Stomach (tissue), 19 donors: ENCODE measurements at places on chromosomes 3 and 15.

- DNase-seq, result no peak
Measured at GRCh38 chr3:45489730-45490309, 101.4 kb downstream of the LARS2 start.

DNA sequence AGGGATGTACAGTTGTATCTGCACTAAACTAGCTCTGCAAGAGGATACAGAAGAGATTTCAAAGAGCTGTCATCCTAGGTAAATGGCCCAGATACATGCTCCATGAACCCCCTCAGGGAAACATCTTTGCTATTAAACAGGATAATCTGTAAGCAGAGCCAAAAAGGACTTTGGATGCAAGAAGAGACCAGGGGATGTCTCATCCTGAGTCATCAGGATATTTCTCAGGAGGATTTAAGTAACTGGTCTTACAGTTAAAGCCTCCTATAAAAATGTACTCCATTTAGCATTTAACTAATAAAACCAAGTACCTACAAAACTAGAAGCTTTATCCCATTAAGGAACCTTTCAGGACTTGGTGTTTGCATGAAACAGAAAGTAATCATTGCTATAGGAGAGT is 48.2 kb upstream of the PHLDB2 start:
- peak; percentile 13 for DNase-seq

- DNase-seq, result no peak
Measured at GRCh38 chr15:83538682-83539081, 91.5 kb downstream of the SH3GL3 start.

GRCh38 chr3:48107227-48107626 is 81.0 kb downstream of the CDC25A start:
- DNase-seq, result no peak

DNA sequence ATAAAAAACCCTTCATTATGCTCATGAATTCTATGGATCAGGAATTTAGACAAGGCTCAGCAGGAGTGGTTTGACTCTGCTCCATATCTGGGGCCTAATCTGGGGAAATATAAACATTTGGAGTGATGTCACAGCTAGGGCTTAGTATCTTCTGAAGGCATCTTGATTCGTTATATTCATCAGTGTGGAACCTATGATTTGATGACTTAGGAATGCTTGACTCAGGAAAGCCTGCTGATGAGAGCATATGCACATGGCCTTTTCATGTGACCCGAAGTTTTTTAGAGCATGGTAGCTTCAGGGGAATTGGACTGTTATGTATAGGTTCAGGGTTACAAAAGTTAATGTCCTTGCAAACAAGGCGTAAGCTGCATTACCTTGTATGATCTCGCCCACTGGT is 184.9 kb upstream of the LRRC3B start:
- DNase-seq, result no peak

DNA sequence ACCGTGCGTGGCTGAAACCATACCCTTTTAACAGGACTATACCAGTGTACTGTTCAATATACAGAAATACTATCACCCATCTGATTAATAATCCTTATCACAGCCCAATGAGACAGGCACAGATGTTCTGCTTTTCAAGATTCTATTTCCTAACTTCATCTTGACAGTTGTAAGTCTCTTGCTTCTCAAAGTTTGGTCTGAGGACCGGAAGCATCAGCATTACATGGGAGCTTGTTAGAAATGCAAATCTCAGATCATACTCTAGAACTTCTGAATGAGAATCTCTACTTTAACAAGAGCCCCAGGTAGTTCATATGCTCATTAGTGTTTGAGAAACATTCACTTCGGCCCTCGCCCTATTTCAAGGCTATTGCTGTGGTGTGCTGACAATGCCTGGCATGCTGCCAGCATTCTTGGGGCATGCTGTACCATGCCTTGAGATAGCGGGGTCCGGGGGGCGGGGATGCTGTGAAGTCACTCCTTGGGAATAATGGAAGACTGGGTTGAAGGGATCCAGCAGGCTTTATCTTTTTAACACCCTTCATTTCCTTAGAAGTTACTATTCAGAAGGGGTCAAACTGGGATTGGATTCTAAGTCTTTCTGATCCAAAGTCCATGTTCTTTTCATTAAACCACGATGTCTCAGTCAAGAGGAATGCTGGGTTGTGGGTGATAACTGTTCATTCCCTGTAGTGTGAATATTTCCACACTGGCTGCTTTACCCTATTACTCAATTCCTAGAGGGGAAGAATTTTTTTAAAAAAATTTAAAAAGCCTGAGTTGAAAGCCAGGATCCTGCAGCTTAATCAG is 194.7 kb downstream of the LPP start:
- DNase-seq, result peak; percentile 73

- no peak for DNase-seq
Measured at GRCh38 chr3:190197346-190197763, 76.7 kb upstream of the P3H2 start.

- DNase-seq, result no peak
Measured at GRCh38 chr3:169323578-169324451, 339.7 kb downstream of the MECOM start.

- DNase-seq, result no peak
Measured at GRCh38 chr15:95928822-95929221, 401.7 kb upstream of the NR2F2 start.

GRCh38 chr3:176780766-176781165 is 416.5 kb downstream of the TBL1XR1 start:
- no peak for DNase-seq

- DNase-seq, result no peak
Measured at GRCh38 chr3:184337399-184337714, at the start of gene FAM131A. Gene FAM131A, plus strand, starts transcription at chr3:184337600. Its CDS starts 31 bp downstream, at chr3:184337631.

GRCh38 chr15:67769497-67770357 is 55.6 kb upstream of the SKOR1 start:
- no peak for DNase-seq

- no peak for DNase-seq
Measured at GRCh38 chr3:111796566-111796965, 62.5 kb upstream of the PHLDB2 start.

DNA sequence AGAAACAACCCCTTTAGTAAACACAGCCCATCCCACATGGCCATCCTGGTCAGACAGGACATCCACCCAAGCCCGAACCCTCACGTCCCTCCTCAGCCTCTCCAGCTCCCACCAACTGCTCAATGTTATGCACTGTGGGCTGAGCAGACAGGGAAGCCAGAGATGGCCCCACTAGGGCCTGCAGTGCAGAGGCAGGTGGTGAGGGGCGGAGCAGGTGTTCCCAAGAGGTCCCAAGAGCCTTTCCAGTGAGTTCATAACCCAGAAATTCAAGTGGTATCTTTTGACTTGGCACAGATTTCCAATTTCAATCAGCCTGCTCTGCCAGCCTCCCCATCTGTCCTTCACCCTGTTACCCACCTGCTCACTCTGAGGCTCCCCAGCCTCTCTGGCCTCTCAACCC is 130.3 kb downstream of the LIPC start:
- DNase-seq, result no peak

- no peak for DNase-seq
Measured at GRCh38 chr3:126622694-126623093, 32.2 kb downstream of the TXNRD3 start.

DNA sequence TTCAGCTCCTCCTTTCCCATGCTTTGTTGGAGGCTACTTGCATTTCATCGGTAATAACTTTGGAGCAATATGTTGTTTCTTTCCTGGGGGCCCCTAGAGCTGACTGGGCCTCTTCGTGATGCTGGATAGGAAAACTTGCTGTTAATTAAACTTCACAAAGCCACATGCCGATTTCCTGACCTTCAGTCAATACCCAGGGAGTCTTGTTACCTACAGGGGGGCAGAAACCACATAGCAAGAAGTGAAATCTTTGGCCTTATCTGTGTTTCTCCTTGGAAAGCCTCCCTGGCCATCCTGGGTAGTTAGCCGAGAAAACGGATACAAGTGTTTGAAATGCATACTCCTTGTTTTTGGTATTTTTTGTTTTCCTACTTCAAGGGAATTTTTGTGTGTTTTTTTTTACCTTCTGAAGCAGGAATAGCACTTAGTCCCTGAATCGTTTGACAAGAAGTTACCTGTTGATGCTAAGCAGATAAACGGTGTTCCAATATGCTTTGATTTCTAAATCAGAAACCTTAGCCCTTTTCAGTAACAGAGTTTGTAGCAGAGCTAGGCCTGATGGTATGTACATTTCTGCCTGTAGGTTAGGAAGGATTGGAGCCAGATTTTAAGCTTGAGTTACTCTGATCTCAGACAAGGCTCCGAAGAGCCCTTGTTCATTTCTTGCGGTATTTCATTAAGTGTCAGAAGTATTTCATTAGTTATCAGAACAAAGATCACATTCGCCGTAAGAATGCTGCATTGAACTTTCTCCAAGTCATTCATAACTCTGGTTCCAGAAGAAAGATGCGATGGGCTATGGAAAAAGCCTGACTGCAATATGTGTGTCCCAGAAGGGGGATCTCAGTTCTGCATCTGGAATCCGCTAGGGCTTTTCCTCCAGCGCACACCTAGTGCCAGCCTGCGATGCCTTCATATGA is 111.5 kb downstream of the THSD4 start:
- DNase-seq, result no peak

DNA sequence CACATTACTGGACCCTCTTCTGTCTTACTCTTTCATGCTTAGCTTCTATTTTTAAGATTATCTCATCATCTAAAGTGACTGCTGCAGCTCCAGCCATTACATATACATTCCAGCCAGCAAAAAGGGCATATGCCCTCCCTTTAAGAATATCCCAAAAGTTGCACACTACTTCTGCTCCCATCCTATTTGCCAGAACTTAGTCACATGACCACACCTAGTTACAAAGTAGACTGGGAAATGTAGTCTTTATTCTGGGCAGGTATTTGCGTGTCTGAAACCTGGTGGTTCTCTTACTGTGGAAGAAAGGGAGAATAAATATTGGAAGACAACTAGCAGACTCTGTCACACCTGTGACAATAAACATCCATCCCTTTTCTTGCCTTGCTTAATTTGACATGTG is 341.6 kb upstream of the NR2E3 start:
- DNase-seq, result no peak

GRCh38 chr3:189554868-189555557 is 76.2 kb upstream of the TP63 start:
- no peak for DNase-seq

DNA sequence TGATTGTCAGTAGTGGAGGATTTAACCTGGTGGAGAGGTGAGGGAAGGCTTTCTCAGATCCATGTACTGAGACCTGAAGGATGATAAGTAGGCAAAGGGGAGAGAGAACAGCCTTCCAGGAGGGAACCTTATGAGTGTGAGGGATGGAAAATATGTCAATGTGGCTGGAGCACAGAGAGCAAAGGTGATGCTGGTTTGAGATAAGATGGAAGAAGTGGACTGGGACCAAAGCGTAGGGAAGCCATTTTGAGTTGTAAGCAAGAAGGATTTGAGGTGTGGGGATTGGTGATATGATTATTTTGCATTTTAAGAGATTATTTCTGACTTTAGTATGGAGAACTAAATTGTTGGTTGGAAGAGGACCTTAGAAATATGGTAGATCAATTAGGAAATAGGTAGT is 3.9 kb downstream of the FBXO45 start:
- no peak for DNase-seq

- DNase-seq, result peak; percentile 11
Measured at GRCh38 chr3:38551026-38551832, 55.1 kb downstream of the EXOG start.

GRCh38 chr3:142624341-142625152 is 28.4 kb downstream of the PLS1 start:
- DNase-seq, result no peak

GRCh38 chr3:156818890-156819289 is 7.3 kb upstream of the LEKR1 start:
- no peak for DNase-seq

DNA sequence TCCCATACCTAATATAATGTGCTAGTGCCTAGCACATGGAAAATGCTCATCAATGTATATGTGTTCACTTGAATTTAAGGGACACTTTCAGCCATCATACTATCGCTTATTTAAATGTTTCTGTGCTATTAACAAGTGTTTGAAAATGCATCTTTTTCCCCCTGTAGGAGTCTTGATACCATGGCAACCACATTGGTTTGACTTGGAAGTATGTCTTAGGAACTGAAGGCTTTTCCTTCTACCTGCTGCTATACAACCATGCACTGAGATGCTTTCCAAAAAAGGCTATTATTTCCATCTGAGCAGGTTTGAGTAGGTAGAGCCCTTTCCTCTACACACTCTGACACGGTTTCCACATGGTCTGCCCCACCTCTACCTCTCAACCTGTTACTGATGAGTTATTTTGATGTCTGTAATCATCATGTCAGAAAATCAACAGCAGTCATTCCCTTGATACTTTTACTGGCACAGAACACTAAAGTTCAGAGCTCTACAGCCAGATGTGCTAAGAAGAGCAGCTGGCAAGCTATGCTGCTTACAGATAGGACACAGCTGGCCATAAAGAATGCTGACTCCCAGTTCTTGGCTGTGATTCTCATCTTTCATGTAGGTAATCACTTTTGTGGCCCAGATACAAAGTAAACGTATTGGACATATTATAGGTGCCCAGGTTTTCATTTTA is 59.3 kb downstream of the RYR3 start:
- DNase-seq, result no peak

DNA sequence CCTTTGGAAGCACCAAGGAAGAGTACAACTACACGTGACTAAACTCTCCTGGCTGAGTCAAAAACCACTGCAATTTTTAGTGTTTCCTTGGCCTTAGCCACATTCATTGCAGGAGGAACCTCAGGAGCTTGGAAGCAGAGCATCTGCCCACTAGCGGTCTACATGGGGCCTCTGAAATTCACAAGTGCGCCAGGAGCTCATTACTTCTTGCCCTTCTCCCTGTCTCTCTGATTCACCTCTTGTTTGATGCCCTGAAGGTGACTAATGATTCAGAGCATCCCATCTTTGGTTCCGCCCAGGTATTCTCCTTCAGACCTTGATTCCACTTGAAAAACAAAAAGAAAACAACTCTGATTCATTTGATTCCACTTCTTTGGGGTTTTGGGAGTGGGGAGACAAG is 201.1 kb upstream of the LPP start:
- DNase-seq, result no peak

DNA sequence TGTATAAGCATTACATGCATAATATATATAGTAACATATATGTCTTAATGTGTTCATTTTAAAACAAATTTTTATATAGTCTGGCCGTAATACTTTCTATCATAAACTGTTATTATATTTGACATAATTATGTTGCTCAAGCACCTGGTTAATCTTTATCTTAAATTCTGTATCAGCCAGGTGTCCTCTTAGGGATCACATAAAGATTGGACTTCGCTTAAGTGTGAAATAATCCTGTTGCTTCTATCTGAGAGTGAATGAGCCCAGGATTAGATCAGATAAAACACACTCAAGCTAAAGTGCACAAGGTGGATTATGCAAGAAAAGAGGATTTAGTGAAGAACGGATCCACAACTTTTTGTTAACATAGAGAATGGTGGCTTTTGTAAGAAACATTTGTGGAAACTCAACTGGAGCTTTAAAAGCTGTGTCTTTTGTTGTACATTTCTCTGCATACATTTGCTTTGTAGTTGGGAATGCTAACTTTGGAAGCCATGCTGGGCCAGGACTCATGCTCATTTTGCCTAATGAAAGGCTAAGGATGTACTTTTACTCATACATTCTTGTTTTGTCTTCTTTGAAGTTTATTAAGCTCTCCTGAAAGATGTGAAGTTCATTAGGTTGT is 437.8 kb downstream of the ZIC1 start:
- no peak for DNase-seq

- DNase-seq, result no peak
Measured at GRCh38 chr3:147943265-147943945, 534.2 kb downstream of the ZIC1 start.

GRCh38 chr15:85578941-85579701 is 198.7 kb downstream of the AKAP13 start:
- peak; percentile 85 for DNase-seq

GRCh38 chr3:89889386-89889785 is 782.0 kb downstream of the EPHA3 start:
- no peak for DNase-seq

- no peak for DNase-seq
Measured at GRCh38 chr3:171974986-171975837, 64.2 kb upstream of the FNDC3B start.
